Hypothalamus (tissue), 51 donors: ENCODE measurements at places on chromosomes 13 and 19.

DNA sequence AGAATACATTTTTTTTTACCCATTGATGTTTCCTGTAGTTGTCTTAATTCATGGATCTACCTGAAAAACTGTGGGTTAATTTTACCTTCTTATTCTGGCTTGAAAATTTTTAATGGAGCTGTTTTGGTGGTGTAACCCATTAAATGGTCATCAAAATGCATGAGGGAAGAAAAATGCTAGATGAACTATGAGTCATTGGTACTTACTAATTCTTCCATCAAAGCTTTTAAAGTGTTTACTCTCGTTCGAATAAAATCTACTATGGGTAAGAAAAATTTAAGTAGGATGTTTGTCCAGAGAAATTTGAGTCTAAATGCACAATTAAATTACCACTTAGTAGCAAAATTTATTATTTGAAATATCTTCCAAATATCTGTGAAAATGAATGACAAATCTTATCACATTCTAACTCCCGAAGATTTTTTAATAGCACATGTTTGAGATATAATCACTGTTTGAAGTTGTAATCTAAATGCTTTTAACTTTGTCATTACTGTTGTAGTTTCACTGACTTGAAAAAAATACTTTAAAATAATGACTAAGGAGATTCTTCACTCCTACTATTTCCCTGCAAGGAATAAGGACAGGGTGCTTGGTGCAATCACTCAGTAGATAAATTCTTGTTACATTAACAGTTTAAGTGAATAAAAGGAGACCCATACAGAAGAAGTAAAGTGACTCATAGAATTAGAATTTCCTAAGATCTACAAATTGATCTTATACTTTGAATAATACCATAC, 437.7 kb downstream of the IRS2 start:
- no peak for DNase-seq

DNA sequence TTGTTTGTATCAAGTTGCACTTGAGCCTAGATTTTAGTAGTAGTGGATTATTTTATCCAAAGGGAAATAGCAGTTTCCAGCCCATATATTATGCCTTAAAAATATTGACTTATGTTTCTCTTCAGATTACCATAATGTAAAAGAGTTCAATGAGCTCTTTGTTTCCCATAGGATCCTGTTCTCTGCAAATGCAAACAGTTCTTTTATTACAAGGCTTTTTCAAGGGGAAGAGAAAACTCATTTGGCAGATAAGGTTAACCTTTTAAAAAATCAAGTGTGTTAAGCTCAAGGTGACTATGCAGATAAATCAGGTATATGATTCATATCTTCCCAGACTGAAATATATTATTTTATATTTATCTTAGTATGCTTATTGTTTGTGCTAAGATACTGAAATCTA, 961.2 kb upstream of the SPRY2 start:
- DNase-seq, result no peak

- DNase-seq, result no peak
Measured at GRCh38 chr13:101398191-101398590, 18.1 kb downstream of the NALCN start.

- DNase-seq, result no peak
Measured at GRCh38 chr19:53771144-53771543, 53.0 kb downstream of the NLRP12 start.

- no peak for DNase-seq
Measured at GRCh38 chr13:79190932-79191331, 215.1 kb downstream of the RBM26 start.

- no peak for DNase-seq
Measured at GRCh38 chr19:48918801-48919247, 14.7 kb upstream of the DHDH start.

DNA sequence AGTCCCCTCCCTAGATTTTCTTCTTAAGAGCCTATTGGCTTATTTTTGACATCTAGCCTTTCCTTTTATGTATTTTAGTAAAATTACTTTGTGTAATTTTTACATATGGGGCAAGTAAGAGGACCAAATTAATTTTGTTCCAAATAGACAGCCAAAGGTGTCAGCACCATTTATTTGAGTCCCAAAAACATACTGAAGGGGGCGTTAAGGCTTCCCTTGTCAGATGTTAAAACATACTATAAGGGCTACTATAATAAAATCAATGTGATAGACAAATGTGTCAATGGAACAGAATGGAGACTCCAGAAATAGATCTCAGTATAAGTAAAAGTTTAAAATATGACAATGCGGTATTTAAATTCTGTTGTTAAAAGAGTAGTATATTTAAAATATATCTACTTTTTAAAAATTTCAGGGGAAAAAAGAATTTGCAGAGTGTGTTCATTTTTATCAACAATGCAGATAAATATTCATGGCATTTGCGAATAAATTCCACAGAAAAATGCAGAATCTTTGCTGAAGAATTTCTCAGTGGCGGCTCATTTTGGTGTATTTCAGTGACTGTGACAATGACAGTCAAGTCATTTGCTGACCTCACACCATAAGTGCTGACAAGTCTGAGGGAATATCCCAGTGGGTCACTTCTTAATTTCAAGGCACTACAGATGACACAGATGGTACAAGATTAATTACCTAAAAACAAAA, 133.7 kb downstream of the MTUS2 start:
- no peak for DNase-seq

DNA sequence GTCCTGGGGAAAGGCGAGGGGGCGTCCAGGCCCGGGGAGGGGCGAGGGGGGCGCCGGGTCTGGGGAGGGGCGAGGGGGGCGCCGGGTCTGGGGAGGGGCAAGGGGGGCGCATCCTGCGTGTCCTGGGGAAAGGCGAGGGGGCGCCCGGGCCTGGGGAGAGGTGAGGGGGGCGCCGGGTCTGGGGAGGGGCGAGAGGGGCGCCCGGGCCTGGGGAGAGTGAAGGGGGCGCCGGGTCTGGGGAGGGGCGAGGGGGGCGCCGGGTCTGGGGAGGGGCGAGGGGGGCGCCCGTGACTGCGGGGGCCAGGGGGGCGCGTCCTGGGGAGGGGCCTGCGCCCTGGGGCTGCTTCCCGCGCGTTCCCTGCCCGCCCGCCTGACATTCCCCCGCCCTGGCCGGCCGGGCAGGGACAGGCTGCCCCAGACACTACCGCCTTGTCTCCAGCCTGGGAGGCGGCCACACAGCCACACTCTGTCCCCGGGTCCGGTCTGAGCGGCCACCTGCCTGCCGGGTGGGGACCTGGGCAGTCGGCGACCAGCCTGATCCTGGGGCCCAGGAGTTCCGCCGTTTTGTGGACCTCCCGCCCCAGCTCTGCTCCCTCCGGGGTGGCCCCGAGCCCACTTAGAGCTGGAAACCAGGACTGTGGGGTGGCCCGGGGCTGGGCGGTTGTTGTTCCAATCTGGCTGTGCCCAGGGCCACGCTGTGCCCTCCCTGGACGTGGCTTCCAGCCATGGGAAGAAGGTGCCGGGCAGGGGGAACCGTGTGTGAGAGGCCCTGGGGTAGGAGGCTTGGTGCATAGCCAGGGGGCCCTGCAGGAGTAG, 11.8 kb downstream of the PALM start:
- DNase-seq, result peak; percentile 31

GRCh38 chr13:110044551-110045111, 258.2 kb upstream of the IRS2 start:
- DNase-seq, result no peak

- no peak for DNase-seq
Measured at GRCh38 chr19:43620061-43621001, 902 bp upstream of the ZNF428 start.

- DNase-seq, result no peak
Measured at GRCh38 chr13:23496255-23496654, 62.8 kb upstream of the SACS start.

DNA sequence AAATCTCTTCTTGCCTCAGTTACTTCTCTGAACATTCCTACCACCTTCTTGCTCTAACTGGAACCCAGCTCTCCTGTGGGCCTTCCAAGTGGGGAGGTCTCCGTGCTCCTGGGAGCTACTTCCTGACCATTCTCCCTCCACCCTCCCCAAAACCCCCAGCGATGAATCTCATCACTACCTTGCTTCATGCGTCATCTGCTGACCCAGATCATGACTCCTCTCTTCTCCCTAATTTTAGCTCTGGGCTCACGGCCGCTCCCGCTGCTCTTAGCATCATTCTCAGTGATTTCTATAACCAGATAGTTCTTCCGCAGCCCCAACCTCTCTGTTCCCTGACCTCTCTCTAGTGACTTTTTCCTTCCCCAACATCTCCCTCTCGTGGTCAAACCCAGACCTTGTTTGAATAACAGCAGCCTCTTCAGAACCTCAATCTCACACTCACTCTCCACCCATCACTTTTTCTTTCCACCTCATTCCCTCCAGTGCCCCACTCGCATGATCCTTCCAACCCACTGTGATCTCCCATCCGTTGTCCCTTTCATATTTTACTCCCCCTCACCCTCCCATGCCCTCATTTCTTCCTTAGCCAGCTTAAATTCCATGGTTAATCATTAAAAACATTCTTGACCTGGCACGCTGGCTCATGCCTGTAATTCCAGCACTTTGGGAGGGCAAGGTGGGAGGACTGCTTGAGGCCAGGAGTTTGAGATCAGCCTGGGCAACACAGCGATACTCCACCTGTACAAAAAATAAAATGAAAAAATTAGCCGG, 21.8 kb downstream of the MRPS12 start:
- DNase-seq, result no peak

- peak; percentile 87 for DNase-seq
Measured at GRCh38 chr13:43023289-43023963, at the start of gene DNAJC15. DNAJC15 (plus strand) TSS chr13:43023586; CDS start chr13:43023627, 41 bp downstream.

DNA sequence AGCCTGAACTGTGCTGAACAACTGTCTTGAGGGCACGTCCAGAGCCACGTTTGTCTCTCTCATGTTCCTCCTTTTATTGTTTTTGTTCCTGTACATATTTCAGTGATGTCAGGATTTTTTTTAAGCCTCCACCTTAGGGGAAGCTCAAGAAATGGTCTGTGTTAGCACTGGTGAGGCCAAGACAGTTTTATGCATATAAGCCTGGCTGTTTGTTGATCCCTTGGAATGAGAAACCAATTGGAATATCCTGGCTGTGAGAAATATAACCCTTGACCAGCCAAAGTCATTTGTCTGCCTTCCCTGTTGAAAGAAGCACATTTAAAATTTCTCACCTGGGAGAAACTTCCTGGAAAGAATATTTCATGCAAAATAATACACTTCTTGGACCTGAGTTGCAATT, 115.8 kb downstream of the DNAJC15 start:
- no peak for DNase-seq

- DNase-seq, result no peak
Measured at GRCh38 chr13:110224519-110224918, 82.4 kb downstream of the COL4A1 start.

DNA sequence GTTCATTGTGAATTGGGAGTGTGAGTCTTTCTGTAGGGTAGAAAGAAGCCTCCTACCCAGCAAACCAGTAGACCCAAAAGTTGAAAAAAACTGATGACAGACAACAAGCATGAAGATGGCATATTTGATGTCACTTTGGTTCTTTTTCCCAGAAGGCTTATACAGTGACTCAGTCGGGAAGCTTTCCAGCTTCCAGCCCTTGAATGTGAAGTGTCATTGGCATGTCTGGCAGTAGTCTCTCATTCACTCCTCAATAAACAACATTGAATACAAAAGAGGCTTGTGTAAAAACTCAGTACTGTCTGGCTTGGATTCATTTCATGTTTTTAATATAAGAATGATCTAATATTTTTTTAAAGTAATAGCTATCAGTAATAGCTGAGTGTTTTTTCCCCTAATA, 68.7 kb downstream of the IPO5 start:
- peak; percentile 25 for DNase-seq

DNA sequence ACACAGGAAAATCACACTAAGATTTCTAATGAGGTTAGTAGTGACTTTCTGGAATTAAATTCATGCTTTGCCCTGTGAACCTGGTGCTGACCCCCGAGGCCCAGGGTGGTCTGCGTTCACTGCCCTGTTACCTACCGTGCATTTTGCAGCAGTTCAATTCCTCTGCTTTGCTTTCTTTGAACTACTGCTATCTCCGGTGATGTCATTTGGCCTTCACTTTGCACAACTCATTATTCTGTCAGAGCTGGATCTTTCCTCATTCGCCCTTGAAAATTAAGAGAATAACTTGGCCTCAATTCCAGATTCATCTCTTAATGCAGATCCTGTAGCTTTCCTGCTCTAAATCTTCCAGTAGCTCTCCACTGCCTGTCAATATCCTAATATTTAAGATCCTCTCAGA, 8.8 kb upstream of the LRRC63 start:
- DNase-seq, result no peak

DNA sequence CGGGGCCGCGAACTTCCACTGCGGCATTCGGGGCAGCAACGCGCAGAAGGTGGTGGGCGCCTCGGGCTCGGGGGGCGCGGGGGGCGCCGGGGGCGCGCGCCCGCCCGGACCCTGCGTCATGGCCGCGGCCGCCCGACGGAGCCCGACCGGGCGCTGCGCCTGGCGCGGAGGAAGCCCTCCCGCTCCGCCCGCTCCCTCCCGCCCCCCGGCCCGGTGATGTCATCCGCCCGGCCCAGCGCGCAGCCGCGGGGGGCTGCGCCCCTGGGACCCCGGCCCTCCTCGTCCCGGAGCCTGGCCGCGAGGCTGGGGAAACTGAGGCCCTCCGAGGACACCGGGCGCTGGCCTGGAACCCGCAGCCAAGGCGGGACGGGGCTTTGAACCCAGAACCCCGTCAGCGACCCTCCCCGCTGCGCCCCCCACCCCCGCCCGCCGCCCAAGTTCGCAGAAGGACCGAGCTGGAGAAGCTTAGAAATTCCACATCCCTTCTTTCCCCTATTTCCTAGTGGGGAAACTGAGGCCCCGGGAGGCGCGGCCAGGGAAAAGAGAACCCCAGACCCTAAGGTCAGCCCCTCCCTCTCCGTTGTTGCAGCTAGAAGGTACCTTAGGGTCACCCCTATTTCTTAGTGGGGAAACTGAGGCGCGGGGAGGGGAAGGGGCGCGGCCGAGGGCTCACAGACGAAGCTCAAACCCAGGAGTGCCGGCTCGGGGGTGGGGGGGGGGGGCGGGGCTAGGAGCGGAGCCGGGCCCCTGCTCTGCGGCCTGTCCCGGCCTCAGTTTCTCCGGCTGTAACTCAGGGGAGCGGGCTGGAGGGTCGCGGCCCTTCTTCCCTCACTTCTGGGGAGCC, at the start of gene SHC2:
TSS of gene SHC2 (minus strand) at position 157 of the 844 bp plus-strand sequence. CDS start at position 120, 37 bp downstream.
- peak; percentile 23 for DNase-seq

- no peak for DNase-seq
Measured at GRCh38 chr13:33109271-33109697, 93.1 kb downstream of the KL start.
